ENCODE measurements at places on chromosomes 2 and 18. TPM values are rescaled to one million over a fixed set of nuclear protein-coding genes. Genes with fewer than 3 reads are reported as not detected.

CYP1B1 gene
- 0.66 TPM for total RNA-seq

PLGLB2 gene
- 1.9 TPM for total RNA-seq

NLRC4 gene
- not detected for total RNA-seq

APCDD1 gene
- total RNA-seq = 0.62 TPM

HOXD12 gene
- total RNA-seq = not detected

MYO5B gene
- total RNA-seq = not detected

EFR3B gene
- 0.10 TPM for total RNA-seq

PPIG gene
- 63.6 TPM for total RNA-seq

STPG4 gene
- total RNA-seq = not detected

ACVR2A gene
- 10.7 TPM for total RNA-seq

- H3K36me3 ChIP-seq = no peaks in the 10 kb centered on the region
- peaks cover 31% of the 10 kb centered on the region for H3K27me3 ChIP-seq
- no peak for DNase-seq
- no peak overlapping the region for H3K27ac ChIP-seq
- H3K4me3 ChIP-seq = no peak overlapping the region
- peaks cover 14% of the 10 kb centered on the region for H3K4me1 ChIP-seq
Measured at GRCh38 chr18:79644666-79645057, 34.9 kb upstream of the CTDP1 start.

DNA sequence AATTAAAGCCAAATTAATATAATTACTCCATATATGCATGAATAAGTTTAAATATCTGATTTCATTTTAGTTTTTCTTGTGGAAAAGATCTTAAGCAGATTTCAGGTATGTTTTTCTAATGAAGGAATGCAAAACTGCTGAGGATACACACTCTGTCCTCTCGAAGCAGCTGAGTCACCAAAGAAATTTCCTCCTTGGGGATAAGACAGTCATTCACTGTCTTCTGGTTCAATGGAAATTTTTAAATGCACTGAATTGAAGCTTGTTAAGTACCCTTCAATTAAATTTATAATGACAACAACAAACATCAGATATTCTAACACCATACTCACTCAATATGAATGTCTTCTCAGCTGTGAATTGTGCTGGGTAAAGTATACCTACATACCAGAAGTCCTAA is 101.5 kb upstream of the DNER start:
- no peaks in the 10 kb centered on the region for H3K27me3 ChIP-seq
- no peak for DNase-seq
- no peak overlapping the region for H3K4me3 ChIP-seq
- no peaks in the 10 kb centered on the region for H3K36me3 ChIP-seq

DNA sequence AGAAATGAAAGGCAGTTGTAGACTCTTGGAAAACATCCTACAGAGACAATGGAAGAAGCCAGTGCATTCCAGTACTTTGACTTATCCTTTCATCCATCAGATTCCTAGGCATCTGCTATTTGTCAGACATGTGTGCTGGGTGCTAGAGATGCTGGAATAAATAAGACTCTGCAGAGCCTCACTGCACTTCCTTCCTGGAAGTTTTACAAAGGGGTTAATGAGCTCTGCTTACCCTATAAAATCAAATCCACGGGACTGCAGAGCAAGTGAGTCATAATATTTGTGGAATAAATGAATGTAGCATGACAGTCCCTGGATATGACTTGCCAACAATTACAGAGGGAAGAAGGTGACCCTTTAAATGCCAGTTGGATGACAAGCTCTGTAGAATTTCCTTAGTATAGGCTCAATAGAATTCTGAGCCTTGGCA is 52.7 kb upstream of the NPAS2 start:
- H3K36me3 ChIP-seq = no peaks in the 10 kb centered on the region
- H3K4me1 ChIP-seq = no peaks in the 10 kb centered on the region
- H3K27ac ChIP-seq = no peak overlapping the region
- H3K27me3 ChIP-seq = no peaks in the 10 kb centered on the region
- no peak for DNase-seq
- no peak overlapping the region for H3K4me3 ChIP-seq

GRCh38 chr2:128473175-128474035 is 154.7 kb upstream of the HS6ST1 start:
- DNase-seq = no peak
- H3K27me3 ChIP-seq = no peaks in the 10 kb centered on the region
- H3K27ac ChIP-seq = no peak overlapping the region
- H3K36me3 ChIP-seq = no peaks in the 10 kb centered on the region
- peaks cover 8% of the 10 kb centered on the region for H3K4me1 ChIP-seq
- H3K4me3 ChIP-seq = no peak overlapping the region

- no peak overlapping the region for H3K4me3 ChIP-seq
- no peaks in the 10 kb centered on the region for H3K36me3 ChIP-seq
- no peak for DNase-seq
- no peak overlapping the region for H3K27ac ChIP-seq
- H3K27me3 ChIP-seq = no peaks in the 10 kb centered on the region
- H3K4me1 ChIP-seq = no peaks in the 10 kb centered on the region
Measured at GRCh38 chr18:12317664-12318333, 9.8 kb downstream of the TUBB6 start.

DNA sequence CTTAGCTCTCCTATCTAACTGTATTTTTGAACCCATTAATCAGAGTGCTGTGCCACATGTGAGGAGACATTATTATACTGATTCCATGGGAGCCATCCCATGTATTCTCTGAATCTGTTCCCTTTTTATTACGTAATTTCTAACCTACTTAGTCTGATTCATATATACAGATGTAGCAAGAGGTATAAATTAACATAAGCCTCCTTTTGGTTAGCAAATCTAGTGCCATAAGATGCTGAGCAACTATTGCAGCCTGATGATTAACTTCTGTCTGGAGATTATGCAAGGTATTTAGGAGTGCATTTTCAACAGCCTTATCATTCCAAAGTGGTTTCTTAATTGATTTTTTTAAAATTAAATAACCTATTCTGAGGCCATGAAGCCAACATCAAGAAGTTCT is 114.1 kb upstream of the MSH2 start:
- H3K36me3 ChIP-seq = no peaks in the 10 kb centered on the region
- no peak for DNase-seq
- no peak overlapping the region for H3K27ac ChIP-seq
- H3K4me3 ChIP-seq = no peak overlapping the region

DNA sequence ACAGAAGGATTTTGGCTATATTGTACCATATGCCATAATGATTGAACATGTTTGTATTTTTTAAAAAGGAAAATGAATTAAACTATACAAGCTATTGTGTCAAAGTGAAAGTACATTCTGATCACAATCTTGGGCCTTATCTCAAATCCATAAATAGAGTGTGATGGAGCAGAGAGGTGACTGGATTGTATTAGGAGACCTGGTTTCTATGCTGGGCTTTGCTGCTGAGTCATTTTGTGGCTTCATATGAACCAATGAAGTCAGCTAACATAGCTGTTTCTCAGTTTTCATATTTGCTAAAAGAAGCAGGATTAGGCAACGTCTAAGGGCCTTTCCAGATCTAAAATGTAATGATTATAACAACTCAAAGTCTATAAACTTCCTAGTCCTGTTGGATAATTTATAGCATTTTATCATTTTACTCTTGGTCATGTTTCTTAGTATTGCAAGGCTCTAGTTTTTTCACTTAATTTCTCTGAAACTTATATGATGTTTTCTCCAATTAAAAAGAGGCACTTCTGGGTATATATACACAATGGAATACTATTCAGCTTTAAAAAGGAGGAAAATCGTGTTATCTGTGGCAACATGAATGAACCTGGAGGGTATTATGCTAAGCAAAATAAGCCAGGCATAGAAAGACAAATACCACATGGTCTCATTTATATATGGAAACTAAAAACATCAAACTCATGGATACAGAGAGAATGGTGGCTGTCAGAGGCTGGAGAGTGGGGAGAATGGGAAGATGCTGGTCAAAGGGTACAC is 112.3 kb downstream of the MEP1B start:
- no peaks in the 10 kb centered on the region for H3K36me3 ChIP-seq
- no peaks in the 10 kb centered on the region for H3K27me3 ChIP-seq
- no peak overlapping the region for H3K27ac ChIP-seq
- H3K4me1 ChIP-seq = no peaks in the 10 kb centered on the region
- DNase-seq = no peak

DNA sequence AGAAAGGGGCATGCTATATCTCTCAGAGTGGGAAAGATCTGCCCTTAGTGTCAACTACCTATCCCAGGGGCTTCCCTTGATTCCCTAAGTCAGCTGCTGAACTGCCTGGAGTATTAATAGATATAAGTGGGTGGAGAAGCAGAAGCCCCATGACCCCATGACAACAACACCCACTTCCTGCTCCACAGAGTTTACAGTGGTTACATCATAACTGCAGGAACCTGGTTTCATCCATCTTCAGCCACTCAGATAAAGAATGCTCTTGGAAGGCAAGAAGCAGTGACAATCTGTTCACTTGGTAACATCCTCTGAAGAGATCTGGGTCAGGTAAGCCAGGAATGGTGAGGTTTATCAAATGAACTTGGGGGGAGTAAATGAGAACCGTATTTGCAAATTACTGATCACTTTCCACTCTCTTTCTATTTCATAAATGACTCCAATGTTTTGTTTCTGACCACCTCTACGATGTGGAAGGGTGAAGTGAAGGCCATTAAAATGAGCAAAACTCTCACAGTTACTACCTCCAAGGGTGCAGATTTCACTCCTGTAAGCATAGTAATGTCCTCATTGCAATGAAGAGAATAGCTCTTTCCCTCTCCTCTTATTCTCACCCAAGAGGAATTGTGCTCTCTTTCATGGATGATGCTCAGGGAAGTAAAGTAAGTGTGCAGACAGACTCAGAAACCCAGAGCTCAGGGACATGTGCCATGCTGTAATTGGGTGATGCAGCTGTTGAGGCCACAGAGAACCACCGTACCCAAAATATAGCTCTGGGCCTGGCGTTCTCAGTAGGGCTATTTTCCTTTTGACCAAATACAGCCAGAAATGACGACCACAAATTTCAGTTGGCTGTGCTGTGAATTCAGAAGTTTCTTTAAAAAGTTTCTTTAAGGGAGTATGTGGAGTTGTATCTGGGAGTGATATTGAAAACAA is 192.8 kb upstream of the APCDD1 start:
- H3K27me3 ChIP-seq = no peaks in the 10 kb centered on the region
- H3K4me1 ChIP-seq = no peaks in the 10 kb centered on the region
- no peaks in the 10 kb centered on the region for H3K36me3 ChIP-seq
- DNase-seq = no peak
- H3K27ac ChIP-seq = no peak overlapping the region

DNA sequence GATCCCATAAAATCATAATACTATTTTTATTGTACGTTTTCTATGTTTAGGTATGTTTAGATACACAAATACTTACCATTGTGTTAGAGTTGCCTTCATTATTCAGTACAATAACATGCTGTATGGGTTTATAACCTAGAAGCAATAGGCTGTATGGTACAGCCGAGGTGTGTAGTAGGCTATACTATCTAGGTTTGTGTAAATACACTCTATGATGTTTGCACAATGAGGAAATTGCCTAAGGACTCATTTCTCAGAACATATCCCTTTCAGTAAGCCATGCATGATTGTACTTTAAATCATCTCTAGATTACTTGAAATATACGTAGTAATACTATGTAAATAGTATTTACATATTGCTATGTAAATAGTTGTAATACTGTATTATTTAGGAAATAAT is 156.7 kb downstream of the CDCA7 start:
- H3K27me3 ChIP-seq = no peaks in the 10 kb centered on the region
- H3K36me3 ChIP-seq = no peaks in the 10 kb centered on the region
- H3K27ac ChIP-seq = no peak overlapping the region
- no peak overlapping the region for H3K4me3 ChIP-seq

DNA sequence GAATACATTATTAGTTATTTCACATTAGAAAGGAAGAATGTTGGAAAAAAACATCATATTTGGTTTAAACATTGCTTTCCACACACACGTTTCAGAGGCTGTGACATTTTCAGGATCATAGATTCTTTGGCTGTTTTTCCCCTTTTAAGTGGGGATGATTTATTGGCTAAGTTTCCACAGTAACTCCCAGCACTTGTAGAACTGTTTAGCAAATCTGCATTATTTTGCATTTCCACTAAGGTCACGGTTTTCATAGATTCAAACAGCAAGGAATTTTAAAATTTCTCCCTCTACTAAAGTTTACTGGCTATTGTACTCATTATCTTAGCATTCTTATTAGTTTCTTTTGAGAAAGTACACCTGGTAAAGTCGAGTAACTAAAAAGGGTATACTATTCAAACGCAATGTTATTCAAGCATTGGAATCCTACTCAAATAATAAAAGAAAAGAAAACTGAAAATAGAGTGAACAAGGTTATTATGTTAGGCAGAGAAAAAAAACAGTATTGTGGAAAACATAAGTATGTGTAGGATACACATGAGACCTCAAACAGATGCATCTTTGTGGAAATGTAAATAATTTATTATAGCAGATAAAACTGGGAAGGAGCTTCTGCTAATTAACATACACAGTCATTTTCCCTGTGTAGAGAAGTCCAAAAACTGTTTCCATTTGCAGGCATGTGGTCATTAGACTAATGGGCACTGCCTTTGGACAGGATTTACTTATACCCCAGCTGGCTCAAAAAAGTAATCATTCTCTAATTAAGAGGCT is 633.8 kb downstream of the NRXN1 start:
- no peak for DNase-seq
- no peak overlapping the region for H3K4me3 ChIP-seq
- no peaks in the 10 kb centered on the region for H3K27me3 ChIP-seq
- no peak overlapping the region for H3K27ac ChIP-seq

DNA sequence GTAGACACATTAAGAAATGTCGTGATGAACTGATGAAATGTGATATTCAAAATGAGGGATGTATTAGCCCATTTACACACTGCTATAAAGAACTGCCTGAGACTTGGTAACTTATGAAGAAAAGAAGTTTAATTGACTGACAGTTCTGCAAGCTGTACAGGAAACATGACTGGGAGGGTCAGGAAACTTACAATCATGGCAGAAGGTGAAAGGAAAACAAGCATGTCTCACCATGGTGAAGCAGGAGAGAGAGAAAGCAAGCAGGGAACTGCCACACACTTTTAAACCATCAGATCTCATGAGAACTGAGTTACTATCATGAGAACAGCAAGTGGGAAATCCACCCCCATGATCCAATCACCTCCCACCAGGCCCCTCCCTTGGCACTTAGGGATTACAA is 1010.8 kb upstream of the CELF4 start:
- no peak overlapping the region for H3K4me3 ChIP-seq
- no peaks in the 10 kb centered on the region for H3K36me3 ChIP-seq
- no peaks in the 10 kb centered on the region for H3K27me3 ChIP-seq
- peaks cover 23% of the 10 kb centered on the region for H3K4me1 ChIP-seq

Data from T-cell (primary cell).